Foreskin fibroblast (primary cell): ENCODE measurements at places on chromosomes 4 and X.

- DNase-seq: no peak
These were observed 1395.7 kb downstream of the STIM2 start for GRCh38 chr4:28256295-28256694.

DNA sequence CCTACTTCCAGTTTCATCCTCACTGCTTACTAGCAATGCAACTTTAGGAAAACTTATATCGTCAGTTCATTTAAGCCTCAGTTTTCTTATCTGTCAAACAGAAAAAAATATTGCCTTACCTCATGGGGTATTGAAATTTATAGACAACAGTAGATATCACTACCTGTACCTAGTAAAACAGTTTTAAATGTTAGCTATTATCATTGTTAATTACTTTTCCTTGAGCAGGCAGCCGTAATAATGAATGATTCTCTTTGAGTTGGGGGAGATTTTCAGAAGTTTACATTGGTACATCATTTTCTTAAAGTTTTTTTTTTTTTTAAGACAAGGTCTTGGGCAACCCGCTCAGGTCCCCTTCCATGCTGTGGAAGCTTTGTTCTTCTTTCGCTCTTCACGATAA, 71.7 kb upstream of the BMPR1B start:
- no peak for DNase-seq

GRCh38 chrX:9737363-9737762, 28.3 kb downstream of the GPR143 start:
- no peak for DNase-seq

DNA sequence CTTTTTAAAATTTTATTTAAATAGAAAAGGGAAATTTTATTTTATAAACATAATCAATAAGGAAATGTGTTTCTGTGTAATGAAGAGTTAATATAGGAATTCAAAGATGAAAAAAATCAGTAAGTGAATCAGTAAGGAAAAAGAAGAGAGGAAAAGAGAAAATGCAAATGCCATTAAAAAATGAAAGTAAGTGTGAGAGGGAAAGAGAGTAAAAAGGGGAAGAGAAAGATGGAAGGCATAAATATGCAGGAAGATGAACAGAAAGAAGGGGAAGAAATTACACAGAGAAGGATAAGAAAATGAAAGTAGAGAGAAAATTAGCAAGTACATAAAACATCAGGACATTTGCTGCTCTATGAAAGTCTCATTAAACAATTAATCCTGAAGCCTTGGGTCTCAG, 349.9 kb downstream of the FSTL5 start:
- DNase-seq: no peak

GRCh38 chr4:104494185-104494584, 509 bp downstream of the CXXC4 start:
- no peak for DNase-seq

DNA sequence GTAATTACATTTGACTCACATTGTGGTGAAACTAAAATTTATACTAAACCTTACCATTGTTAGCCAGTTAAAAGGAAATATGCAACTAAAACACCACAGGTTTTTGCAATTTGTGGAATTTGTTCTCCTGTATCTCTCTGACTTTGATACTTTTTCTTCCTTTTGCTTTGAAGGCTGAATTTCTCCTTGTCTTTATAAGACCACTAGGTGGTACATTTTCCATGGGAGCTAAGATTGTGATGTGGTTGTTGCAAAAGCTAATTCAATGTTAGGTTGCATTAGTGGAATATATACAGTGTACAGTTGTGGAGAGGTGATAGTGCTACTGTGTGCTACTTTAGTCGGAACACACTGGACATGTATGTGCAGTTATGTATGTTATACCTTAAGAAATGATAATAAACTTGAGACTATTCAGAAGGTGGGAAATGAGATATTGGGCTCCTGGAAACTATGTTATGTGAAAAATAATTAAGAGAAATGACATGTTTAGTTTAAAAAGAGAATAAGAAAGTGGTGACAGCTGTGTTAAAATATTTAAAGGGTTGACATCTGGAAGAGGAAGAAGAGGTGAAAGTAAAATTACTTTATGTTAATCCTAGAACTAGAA, 70.3 kb downstream of the ARL9 start:
- peak; percentile 64 for DNase-seq

DNA sequence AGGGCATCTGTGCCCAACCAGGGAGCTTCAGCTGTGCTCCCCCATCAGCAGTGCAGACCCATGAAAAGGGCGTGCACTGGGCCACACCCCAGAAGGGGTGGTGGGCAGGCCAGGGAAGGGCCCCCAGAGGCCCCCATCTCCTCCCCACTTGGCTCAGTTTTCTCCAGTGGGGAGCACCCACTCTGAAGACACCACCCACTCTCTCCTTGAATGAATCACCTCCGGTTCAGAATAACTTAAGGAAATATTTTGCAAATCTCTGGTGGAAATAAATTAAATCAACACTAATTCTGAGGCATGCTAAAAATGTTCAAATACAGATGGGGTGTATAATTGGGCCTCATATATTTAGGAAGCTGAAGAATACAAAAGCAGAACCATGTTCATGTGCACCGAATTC, 41.3 kb upstream of the PPP2R2C start:
- no peak for DNase-seq

DNA sequence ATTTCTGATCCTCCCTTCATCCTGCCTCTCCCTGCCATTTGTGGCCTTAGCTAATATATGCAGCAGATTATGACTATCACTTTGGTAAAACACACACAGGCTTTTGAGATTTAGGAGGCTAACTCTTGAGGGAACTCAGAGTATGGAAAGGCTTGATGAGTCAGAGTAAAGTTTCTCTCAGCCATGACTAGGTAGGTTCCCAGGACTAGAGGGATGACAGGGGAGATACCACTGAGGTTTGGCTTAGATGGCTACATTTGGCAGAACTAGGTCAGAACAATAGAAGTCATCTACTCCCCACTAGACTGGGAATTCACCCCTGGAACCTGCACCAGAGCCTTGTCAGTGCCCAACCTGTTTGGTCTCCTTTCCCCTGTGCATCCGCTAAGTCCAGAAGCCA, 585.7 kb downstream of the TLL1 start:
- DNase-seq: peak; percentile 42

GRCh38 chrX:9681011-9681410, 84.6 kb downstream of the GPR143 start:
- DNase-seq: no peak

DNA sequence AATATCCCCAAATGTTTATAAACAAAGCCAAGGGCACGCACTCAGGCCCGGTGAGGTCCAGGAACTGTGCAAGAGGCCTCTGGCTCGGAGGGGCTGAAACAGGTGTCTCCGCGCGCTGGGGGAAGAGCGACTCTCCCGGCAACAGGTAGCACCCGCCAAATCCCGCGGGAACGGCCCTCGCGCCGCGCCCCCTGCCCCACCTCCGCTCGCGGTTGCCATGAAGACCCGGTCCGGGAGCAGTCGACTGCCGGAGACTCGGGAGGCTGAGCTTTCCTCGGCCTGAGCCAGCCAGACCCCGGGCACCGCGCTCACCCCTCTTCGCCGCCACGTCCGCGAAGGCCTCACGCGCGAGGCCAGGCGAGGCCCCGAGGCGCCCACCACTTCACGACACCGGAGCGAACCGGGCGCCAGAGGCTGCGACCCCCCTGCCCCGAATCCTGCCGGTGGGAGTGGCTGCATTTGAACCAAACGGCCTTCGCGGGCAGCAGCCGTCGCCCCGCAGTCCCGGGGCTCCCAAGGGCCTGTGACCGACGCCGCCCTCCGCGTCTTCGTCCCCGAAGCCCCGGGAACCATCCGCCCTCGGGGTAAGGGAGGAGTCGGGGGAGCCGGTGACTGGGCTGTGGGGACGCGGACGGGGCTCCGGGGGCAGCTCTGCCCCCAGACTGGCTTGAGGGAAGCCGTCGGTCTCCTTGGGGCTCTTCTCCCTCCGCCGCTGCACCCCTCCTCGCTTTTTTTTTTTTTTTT, at the start of gene NSUN7:
NSUN7 (plus strand) TSS at position 239 of the 744 bp plus-strand sequence. CDS start 739 bp downstream, outside the sequence.
- peak; percentile 24 for DNase-seq

- peak; percentile 8 for DNase-seq
These were observed 85.6 kb downstream of the SHROOM2 start for GRCh38 chrX:9871701-9872268.

GRCh38 chr4:136967069-136967468, 565.2 kb downstream of the PCDH18 start:
- no peak for DNase-seq

DNA sequence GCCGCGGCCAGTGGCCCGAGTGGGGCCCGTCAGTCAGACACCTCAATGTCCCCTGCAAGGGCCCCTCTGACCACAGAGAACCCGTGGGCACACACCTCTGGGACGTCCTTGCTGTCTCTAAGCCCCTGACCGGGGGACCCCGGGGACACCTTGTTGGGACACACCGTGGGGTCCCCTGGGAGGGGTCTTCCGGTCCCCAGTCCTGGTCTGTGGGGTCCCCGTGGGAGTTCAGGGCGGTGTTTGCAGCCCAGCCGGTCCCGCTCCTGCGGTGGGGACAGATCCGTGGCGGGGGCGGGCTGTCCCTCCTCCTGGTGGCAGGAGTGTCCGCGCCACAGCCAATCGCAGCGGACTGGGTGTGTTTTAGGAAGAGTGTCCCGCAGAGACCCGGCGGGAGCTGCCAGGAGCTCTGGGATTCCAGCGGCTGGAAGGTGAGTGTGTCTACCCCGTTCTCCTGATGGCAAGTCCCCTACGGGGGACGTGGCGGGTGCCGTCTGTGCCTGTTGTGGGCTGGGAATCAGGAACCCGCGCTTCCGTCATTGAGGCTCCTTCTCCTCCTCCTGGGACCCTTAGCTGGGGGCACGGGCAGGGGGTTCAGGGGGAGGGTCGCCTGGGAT, 5.1 kb upstream of the PLCXD1 start:
- peak; percentile 76 for DNase-seq

DNA sequence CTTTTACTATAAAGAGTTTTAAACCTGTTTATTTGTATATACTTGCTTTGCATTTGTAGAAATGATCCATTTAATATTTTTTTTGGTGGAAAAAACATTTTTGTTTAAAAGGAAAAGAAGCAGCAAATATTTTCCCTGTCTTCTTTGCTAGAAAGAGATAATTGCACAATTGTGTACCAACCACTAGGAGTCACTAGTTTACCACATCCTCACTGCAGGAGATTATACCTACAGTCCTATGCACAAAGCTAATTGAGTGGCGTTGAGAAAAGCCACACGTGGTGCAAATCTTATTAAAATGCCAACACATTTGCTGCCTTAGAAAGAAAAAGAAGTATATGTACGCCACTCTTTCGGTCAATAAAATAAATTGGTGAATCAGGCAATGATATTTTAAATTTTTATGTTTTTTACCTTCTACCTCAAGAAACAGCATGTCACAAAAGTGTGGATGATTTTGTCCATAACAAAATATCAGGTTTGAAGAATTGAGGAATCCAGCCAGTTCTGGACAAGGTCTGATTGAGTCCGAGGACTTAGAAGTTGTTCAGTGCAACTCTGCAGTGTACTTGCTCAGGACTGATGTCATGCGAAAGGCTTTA, 102.9 kb downstream of the GRXCR1 start:
- peak; percentile 1 for DNase-seq

GRCh38 chr4:138553001-138553845, 311.1 kb upstream of the SLC7A11 start:
- no peak for DNase-seq

DNA sequence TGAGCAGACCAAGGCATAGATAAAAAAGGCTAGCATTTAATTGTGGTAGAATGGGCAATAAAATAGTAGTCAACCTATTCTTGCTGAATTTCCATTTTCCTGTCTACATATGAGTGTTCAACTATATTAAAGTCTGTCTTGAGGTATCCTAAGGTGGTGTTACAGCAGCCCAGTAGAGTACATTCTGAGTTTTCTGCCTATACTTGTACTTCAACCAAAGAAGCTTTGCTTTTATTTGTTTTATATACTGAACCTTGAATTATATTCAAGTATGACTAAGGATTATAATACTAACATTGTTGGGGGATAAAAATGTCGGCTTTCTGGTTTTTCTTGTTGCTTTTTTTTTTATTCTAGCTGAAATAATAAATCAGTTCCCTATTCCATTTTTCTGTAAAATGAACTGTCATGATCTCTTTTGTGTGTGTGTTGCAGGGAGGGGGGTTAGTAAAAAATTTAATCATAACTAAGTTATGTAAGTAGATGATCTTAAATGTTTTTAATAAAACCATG, 106.7 kb downstream of the PDLIM5 start:
- no peak for DNase-seq

DNA sequence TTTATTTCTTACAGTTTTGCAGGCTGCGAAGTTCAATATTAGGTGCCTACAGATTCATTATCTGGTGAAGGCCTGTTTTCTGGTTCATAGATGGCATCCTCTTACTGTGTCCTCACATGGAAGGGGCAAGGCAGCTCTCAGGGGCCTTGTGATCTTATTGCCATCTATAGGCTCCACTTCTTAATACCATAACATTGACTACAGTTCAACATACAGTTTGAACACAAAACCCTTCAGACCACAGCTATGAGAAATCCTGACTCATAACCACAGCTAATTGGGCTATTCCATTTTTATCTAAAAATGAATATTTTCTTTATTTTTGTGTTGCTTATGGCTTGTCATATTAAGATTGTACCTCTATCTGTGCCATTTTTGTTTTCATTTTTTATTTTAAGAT, 72.3 kb downstream of the STAG2 start:
- peak; percentile 51 for DNase-seq

- DNase-seq: no peak
These were observed 379.6 kb downstream of the FAM133A start for GRCh38 chrX:94053575-94053974.

DNA sequence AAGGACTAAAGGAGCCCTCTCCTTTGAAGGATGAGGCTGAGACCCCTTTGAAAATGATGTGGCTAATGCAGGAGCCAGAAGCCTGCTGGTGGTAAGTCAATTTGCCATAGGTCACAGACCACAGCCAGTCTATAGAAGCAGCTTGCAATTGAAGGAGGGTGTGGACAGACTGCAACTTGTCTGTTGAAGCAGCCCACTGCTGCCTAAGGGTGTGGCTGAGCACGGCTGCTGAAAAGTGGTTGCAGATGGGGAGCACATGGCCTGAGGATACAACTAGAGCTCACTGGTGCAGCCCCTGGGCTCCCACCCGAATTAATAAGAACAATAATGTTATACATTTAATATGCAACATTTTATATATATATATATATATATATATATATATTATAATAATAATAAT, 11.4 kb upstream of the EXOC1L start:
- DNase-seq: no peak

DNA sequence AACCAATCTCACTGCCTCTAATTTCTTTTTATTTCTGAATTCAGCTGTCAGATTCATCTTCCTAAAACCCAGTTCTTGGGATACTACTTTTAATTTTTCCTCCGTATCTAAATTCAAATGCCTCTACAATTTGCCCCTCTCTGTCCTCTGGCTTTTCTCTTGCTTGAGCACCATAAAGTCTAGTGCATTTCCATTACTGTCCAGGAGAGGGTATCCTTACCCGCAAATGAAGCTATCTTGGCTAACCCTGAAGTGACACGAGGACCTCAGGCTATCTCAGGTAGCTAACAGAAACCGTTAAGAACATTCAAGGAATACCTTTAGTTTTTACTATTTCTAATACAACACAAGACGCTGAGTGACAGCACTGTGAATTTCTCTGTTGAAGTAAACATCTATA, 49.4 kb upstream of the PRR32 start:
- DNase-seq: no peak
